Karpas-422 (cell line): ENCODE measurements at places on chromosomes 7 and 10.

- DNase-seq: peak; percentile 78
Observed at GRCh38 chr7:18320971-18321567, 174.5 kb upstream of the HDAC9 start.

DNA sequence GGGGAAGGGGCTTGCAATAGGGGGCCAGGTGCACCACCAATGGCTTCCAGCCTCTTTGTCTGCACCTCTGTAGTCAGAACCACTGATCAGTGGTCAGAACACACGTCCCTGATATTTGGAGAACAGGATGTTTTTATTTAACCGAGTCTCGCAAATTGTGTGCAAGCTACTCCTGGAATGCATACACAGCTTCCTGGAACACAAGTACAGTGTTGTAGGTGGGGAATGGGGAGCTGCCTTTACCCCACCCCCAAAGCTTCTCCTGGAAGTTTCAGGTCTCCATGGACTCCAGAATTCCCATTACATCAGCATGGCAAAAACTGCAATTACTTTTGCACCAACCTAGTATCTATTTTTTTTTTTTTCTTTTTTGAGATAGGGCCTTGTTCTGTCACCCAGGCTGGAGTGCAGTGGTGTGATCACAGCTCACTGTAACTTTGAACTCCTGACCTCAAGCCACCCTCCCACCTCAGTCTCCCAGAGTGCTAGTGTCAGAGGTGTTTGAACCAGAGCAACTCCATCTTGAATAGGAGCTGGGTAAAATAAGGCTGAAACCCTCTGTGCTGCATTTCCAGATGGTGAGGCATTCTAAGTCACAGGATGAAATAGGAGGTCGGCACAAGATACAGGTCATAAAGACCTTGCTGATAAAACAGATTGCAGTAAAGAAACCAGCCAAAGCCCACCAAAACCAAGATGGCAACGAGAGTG lies 374.0 kb downstream of the CALN1 start:
- no peak for DNase-seq

DNA sequence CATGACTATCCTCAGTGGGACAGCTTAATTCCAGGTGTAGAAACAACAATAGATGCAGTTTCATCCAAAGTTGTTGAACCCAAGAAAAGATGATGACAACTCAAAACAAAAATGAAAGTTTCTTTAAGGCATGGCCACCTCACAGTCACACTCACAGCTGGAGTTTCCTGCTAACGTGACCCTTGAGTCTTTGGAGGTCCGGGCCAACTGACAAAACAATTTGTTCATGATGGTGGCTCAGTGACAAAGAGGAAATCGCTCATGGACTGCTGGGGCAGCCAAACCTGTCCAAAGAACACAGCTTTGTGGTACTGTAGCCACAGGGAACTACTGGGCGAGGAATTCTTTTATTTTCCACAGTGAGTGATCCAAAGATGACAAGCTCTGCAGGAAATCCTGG lies 96.0 kb upstream of the JCAD start:
- DNase-seq: no peak

DNA sequence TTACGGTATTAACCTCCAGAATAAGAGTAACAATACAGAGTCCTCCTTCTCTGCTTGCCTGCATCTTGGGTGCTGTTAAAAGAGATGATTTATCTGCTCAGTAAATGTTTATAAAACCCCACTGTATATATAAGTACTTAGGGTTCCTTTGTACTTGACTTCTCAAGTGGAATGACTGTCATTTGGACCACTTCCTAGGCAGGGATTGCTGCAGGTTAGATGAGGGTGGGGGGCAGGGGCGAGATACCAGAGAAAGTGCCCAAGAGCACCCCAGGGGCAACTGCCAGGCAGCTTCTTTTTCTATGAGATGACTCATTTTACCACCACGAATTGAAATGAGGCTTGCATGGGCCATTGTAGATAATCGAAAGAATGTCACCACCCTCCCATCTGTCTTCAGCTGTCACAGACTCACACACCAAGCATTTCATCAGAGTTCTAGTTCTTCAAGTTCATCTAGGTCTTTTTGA lies 421.9 kb upstream of the GALNT17 start:
- DNase-seq: no peak

DNA sequence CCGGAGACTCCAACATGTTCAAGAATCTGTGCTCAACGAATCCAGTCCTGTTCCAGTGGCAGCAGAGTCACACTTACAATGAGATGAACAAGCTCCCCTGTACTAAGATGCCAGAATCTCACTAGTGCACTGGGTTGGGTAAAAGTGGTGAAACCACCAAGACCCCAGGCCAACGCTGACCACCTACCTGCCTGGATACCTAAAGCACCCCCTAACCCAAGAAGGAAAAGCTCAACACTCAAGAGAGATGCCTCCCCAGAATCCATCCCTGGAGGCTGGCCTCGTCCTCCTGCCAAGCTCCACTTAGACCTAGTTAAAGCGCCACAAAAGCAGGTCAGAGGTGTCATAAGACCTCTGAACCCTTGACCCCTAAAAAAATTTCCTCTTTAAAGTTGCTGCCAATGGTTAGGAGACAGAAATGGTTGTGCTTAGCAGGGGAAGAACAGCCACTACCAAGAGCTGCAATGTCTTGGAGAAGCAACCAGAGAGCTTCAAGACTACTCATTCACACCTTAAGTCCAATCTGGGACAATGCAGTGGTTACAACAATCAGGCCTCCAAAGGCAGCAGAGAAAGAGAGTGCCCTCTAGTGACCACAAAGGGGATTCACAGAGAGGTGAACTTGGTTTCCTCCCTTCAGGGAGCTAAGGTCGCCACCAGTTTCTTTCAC lies 94.6 kb upstream of the MACROH2A2 start:
- peak; percentile 83 for DNase-seq
